LoVo (cell line): ENCODE measurements at places on chromosomes 2 and 18.
A peak's percentile ranks its signal among the peaks of the same experiment; 100 is the strongest.

- DNase-seq = no peak
These were observed 66.5 kb downstream of the ABI2 start for GRCh38 chr2:203394519-203395227.

DNA sequence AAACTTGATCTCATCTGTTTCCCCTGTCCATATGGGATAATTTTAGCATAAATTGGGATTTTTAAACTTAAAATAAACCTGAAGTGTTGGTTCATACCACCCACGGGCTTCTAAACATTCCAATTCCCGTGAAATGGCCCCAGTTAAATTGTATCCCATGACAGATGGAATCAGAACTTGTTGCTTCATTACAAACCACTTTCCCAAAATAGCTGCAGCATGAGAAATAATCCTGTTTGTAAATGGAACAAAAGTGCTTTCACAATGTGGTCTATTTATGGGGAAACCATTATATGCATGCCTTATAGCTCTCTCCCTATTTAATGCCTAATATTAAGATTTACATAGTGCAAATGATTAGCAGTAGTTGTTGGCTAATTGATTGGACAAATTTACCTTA is 15.9 kb downstream of the SCG2 start:
- no peak for DNase-seq

- peak; percentile 73 for DNase-seq
These were observed 2.1 kb upstream of the PCBP1 start for GRCh38 chr2:70084973-70085710.

DNA sequence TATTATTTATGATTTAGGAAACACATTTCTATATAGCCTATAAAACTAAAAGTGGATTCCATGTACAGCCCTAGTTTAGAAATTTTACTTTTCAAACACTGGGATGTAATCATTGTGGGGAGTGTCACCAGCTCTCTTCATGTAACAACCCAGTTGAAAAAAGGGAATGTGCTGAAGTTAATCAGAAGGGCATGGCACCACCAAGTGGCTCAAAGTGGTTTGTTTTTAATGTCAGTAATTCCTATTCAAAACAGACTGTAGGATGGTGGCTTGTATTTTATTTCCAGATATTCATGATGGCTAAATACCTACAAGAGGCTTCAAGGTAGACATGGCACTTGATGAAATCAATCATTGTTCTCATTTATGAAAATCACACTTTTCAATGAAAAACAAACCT is 58.1 kb upstream of the TMEM182 start:
- DNase-seq = peak; percentile 37

DNA sequence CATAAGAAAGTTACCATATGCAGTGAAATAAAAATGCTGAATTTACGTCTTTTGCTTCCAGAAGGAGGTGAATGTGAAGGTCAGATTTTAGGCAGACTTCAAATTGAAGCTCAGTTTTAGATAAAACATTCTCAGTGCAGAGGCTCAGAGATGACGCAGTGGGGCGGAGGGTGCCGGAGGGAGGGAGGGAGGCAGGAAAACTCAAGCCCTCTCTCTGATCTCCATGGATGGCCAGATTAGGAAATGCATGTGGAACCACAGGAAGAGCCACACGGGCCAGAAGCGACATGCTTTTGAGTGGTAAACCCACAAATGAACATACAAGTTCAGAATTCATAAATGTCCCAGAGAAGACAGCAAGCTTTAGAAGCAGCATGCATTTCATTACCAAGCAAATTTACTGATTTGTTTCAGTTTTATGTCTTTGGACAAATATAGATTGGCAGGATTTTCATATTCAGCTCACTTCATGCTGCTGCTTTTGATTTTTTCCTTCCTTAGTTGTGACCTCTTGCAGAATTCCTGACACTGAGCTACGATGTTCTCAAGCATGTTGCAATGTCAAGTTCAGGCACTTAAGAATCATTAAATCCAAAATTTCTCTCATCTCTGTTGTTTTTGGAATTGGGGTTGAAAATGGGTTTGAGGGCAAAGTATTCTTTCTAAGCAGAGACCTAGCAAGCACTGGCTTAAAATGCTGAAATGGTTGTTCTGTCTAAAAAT is 29.7 kb upstream of the APCDD1 start:
- DNase-seq = no peak

DNA sequence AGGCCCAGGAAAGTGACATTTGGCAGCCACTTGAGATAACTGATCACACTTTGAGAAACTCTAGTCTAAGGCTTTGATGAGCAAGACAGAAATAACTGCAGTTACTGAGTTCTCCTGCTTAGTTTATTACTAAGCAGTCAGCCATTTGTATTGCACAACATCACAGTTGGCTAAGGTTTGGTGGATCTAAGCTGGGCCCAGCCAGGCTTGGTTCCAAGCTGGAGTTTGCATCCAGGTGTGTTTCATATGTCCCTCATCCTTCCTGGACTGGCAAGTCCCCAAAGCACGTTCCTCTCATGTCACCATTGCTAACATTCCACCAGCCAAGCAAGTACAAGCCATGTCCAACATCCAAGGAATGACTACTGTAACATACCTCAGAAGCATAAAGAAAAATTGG is 71.3 kb upstream of the ZNF532 start:
- DNase-seq = peak; percentile 11

DNA sequence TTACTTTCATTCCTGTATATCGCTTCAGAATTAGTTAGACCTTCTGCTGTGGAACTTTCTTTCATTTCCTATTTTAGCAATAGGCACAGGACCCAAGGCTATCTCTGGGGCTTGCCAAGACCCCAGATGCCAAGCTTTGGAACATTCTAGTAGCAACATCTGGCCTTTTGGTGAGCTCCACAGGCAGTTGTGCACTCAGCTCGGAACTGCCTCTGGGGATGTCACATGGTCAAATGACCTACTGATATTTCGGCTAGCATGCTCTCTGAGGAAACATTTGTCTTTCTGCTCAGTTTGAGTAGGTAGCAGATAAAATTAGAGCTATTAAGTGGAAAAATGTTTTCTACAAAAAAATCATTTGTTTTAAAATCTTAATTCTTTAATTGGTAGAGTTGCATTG is 76.6 kb upstream of the ITGA4 start:
- DNase-seq = no peak

DNA sequence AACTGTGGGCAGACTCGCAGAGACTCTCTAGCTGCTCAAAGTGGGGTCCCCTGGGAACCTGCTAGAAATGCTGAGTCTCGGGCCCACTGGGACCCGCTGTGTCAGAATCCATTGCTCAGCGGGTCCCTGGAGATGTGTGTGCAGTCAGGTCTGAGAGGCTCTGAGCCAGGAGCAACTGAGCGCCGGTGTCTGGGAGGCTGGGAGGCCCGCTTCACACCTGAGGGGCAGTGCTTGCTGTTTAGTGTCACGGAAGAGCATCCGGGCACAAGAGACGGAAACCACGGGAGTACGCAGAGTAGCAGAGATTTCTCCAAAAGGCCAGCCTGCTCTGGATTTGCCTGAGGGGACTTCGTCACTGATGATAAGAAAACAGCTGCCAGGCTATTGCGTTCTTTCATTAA is 70.1 kb downstream of the EDAR start:
- DNase-seq = no peak

GRCh38 chr18:27724362-27724761 is 452.6 kb downstream of the CDH2 start:
- DNase-seq = no peak

GRCh38 chr2:98541906-98542305 is 66.4 kb downstream of the COA5 start:
- no peak for DNase-seq

GRCh38 chr18:39506581-39507330 is 1941.2 kb upstream of the CELF4 start:
- DNase-seq = no peak

DNA sequence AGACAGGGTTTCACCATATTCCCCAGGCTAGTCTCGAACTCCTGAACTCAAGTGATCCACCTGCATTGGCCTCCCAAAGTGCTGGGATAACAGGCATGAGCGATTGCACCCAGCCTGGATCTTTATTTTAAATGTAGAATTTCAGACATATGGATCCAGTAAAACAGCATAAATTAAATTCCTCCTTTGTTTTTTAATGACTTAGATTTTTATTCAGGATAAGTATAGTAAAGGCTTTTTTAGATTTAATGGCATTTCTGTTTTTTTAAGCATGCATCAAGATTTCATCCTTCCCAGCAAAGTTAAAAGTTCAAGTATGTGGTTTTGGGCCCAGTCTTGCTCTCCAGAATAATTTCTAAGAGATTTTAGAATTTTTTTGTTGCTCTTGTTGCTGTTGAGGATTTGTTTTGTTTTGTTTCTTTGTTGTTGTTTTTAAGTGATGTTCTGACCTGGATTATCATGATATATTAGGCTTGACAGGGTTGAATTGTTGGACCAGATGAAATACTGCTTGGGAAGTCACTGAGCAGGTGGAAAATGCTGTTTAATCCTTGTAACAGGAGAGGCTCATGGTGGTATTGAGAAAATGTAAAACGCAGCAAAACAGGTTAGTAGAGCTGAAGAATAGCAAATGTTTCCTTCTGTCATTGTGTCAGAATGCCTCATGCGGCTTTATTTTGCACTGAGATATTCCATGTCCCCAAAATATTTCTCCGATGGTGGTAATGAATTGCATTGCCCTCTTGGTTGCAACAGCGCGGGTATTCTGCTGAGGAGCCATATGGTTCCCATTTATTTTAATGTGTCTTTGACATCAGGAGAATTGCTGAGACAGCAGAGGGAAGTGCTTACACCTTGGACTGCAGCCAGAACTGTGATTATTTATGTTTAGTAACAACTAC is 147.9 kb downstream of the GALNT3 start:
- no peak for DNase-seq

DNA sequence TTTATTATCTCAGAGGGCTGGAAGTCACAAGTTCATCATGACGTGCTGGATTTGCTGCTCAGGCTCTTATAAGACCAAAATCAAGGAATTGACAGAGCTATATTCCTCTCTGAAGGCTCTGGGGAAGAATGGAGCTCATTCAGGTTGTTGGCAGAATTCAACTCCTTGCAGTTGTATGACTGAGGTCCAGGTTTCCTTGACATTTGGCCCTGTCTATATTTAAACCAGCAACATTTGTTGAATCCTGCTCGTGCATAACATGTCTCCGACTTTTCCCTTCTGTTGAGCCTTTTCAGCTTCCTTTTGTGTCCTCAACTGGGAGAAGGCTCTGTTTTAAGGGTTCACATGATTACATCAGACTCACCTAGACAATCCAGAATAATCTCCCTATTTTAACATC is 203.4 kb downstream of the PDE11A start:
- no peak for DNase-seq

DNA sequence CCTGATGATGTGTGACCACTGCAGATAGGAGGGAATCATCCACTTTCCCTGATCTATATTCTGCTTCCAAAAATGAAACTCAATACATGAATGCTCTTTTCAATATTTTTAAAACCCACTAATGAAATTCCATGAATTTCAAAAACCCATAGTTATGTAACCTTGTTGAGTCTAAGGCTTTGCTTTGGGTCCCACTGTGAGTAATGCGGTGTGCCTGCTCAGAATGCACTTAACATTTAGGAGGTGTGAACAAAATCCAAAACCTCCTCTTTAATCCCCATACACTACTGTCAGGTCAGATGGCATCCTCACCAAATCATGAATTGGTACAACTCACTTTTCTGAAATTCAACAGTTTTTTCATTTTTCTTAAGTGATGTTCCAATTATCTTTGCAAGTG is 50.4 kb downstream of the CCDC93 start:
- DNase-seq = no peak
